ENCODE measurements at places on chromosomes 5 and 9.

- no peak for DNase-seq
These were observed 5.1 kb upstream of the CLINT1 start for GRCh38 chr5:157864067-157864466.

DNA sequence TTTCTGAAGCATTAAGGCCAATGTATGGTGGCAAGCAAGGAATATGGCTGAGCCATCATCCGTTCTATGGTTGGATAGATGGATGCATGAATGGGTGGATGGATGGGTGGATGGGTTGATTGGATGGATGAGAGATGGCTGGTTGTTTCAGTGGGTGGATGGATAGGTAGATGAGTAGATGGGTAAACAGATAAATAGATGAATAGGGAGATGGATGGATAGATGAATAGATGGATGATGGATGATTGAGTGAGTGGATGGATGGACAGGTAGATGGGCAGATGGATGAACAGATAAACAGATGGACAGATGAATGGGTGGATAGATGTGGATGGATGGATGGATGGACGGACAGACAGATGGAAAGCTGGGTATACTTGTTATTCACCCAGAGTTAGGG, 92.6 kb upstream of the ZNF618 start:
- no peak for DNase-seq

DNA sequence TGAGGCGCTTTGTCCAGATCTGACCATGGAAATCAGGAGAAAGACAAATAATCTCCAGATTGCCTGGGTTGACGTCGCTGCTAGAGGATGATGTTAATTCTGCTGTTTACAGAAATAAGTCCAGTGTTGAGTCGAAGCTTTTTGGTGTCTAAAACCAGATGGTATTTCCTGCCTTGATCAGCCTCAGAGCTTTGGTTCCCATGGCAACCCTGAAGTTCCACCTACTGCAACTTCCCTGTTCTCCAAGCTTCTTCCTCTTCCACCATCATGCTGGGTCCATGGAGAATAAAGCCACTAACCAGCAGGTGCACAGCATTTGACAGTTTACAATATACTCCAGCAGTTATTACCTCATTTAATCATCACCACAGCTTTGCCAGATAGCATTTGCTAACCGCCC, 18.0 kb upstream of the GABBR2 start:
- DNase-seq: no peak

- DNase-seq: no peak
These were observed 38.1 kb downstream of the INSYN2B start for GRCh38 chr5:169942181-169942580.

DNA sequence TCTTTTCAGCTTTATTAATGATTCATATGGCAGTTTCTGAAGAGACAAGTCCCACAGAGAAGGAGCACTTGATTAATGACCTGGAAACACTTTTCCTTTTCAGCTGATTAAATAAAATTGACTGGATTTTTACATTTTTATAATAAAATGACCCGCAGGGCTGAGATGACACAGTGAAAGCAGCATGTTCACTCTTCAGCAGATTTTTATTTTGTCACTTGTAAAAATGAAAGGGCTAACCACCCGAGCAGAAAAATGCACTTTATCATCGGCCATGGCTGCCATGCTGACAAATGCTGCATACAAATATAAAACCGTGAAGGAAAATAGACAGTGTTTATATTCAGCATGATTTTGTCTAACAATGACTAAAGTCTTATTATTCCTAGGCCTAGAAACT, 321.6 kb upstream of the ITGA1 start:
- no peak for DNase-seq

GRCh38 chr9:127233550-127233949, 31.0 kb upstream of the GARNL3 start:
- no peak for DNase-seq

- DNase-seq: no peak
These were observed 9.0 kb upstream of the MOB3B start for GRCh38 chr9:27538647-27539046.

- peak; percentile 19 for DNase-seq
These were observed 25.3 kb upstream of the RECK start for GRCh38 chr9:36011379-36011778.

- DNase-seq: no peak
These were observed 143.7 kb upstream of the IRX2 start for GRCh38 chr5:2895196-2895595.

- DNase-seq: no peak
These were observed 78.9 kb upstream of the GABRP start for GRCh38 chr5:170704417-170705192.

- no peak for DNase-seq
These were observed 42.5 kb upstream of the SH3PXD2B start for GRCh38 chr5:172496671-172497371.

- no peak for DNase-seq
These were observed 139.0 kb upstream of the CDH6 start for GRCh38 chr5:31054453-31054852.

DNA sequence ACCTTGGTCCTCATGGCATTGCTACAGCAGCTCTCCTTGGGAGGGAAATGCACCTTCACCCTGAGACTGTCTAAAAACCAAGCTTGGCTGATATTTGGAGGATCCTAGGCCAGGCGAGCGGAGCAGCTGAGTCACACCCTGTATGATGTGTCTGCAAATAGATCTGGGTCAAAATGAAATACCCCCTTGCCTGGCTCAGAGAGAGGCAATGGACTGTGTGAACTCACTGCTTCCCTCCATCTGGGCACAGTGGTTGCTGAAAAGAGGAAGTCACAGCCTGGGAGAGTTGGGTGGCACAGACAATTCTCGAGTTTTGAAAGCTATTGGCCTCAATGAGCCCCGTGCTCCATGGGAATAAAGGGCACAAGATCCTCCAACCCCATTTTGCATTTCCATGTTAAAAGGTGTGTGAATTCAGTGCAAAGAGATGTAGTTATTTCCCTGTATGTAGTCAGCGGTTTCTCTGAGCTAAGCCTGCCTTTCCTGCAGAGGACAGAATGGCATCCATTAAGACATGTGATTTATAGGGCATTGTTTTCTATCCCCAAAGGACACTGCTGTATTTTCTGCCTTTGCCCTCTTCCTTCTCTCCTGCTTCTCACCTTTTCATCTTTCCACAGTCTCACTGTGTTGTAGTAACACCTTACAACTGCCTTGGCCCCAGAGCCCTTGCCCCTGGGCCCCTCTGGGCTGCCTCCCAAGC, 177.2 kb downstream of the GADD45G start:
- no peak for DNase-seq

GRCh38 chr9:74865177-74865576, 22.5 kb downstream of the TRPM6 start:
- no peak for DNase-seq

GRCh38 chr9:120900824-120901223, 23.8 kb upstream of the PHF19 start:
- DNase-seq: no peak

- DNase-seq: no peak
These were observed 81.9 kb downstream of the MED27 start for GRCh38 chr9:131997779-131998178.

- no peak for DNase-seq
These were observed 72.0 kb downstream of the PPARGC1B start for GRCh38 chr5:149802008-149802680.

Measured in epithelial cell of esophagus (primary cell).